ENCODE measurements at places on chromosomes 7 and 10.

- no peak for DNase-seq
These were observed 204.3 kb downstream of the ANK3 start for GRCh38 chr10:60185421-60185820.

DNA sequence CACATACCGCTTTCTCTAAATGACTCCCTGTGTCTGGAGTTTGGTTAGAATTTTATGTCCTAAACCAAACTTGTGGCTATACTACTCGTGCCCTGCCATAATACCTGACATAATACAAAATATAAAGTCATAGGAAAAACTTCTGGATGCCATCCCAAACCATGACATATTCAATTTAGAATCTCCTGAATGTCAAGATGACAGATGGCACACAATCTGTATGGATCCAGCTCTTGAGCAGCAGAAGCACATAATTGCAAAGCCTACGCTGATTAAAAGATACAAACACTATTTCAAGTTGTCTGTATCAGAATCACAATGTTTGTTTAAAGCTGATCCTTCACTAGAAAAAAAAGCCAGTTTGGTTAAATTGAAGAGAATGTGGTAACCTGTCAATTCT, 22.4 kb upstream of the CDC14C start:
- no peak for DNase-seq

- DNase-seq, result no peak
These were observed 436.1 kb downstream of the TYW1 start for GRCh38 chr7:67432536-67433234.

DNA sequence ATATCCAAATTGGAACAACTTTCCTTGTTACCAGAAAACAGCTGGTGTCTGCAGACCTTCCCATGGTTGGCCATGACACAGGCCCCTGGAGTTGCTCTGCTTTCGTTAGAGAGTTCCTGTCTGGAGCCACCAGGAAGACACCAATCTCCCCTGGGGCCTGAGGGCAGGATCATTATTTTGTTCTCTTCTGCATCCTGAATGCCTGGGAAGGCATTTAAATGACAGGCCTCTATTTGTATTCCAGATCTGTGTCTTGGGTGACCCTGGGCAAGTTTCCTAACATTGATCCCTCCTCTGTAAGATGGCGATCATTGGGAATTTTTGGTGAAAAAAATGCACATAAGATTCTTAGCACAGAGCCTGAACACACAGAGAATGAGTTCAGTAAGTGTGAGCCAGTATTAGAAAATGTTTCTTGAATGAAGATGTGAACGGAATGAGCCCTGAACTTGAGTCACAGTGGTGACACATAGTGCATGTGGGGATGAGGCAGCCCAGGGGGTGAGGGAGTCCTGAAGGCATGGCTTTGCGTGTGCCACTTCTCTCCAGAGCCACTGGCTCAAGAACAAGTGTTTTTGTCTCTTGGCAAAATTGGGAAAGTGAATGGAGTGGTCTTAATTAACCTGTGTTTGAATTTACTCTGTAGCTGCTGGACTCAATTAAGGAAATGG, 28.4 kb downstream of the BMPER start:
- DNase-seq, result no peak

DNA sequence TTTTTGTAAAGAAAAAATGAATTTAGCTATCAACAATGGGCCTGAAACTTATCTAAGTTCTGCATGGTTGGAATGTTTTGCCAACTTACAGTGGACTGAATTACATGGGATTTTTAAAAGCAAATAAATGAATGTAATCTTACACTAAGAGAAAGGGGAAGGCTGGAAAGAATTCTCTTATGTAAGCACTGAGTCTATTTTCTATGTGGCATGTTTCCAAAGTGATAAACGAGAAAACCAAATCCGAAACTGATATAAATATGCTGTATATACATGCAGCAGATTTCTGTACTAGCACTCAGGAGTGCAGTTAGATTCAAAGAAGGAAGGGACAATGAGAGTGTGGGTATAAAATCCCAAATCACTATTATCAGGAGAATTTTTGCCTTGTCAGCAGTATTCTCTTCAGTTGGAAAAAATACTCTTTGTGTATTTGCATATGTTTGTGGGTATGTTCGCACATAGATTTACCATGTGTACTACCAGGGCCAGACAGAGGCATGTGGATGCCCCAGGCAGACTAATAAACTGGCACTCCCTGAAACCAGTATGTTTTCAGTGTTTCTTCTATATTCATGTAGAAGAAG, 334.3 kb upstream of the SEMA3D start:
- DNase-seq, result no peak

DNA sequence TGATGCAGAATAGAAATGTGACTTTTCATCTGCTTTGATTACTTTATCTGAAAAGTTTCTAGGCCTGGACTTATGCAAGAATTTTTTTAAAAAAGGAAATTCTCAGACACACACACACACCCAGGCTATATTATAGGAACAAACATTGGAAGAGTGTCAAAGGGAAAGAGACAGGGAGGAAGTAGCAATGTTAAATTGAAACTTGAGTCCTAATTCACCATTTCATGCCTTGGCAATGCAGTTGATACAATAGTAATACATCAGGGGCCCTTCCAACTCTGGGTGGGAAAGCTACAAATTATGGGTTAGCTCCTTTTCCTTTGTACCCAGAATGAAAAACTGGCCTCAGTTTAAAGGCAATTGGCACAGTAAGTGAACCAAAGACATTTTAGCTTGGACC, 258.0 kb upstream of the LYZL1 start:
- DNase-seq, result no peak
